ENCODE measurements at places on chromosomes 12 and 14.

DNA sequence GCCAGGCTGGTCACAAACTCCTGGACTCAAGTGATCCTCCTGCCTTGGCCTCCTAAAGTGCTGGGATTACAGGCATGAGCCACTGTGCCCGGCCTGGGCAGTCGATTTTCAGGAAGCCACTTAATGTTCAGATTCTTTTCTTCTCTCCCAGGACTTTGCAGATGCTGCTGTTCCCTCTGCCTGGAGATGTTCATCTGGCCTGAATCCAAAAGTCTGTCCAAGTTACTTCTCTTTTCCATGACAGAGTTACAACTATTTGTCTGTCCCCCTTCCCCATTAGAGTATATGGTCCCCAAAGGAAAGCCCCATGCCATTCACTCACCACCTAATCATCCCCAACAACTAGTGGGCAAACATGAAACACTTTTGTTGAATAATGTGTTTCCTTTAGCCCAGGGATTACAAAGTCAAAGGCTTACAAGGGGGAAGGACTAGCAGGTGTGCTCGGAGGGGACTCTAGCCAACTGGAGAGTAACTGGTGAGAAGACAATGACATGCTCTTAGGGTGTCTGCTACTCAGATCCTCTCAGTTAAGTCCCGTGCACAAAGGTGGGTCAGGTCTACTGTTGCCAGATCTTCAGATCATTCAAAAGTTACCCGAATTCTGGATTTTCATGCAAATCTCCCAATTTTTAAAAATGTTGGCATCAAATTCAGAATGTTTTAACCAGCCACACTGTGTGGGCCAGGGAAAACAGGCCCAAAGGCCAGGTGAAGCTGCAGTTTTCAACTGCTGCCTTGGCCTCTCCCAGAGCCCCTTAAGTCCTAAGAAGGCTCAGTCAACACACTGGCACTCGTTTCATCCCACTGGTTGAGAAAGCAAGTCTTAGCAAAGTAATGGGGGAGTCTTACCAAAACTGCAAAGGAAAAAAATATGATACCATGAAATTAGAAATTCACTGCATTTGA, 29.6 kb downstream of the NUDT4 start:
- no peak for DNase-seq

DNA sequence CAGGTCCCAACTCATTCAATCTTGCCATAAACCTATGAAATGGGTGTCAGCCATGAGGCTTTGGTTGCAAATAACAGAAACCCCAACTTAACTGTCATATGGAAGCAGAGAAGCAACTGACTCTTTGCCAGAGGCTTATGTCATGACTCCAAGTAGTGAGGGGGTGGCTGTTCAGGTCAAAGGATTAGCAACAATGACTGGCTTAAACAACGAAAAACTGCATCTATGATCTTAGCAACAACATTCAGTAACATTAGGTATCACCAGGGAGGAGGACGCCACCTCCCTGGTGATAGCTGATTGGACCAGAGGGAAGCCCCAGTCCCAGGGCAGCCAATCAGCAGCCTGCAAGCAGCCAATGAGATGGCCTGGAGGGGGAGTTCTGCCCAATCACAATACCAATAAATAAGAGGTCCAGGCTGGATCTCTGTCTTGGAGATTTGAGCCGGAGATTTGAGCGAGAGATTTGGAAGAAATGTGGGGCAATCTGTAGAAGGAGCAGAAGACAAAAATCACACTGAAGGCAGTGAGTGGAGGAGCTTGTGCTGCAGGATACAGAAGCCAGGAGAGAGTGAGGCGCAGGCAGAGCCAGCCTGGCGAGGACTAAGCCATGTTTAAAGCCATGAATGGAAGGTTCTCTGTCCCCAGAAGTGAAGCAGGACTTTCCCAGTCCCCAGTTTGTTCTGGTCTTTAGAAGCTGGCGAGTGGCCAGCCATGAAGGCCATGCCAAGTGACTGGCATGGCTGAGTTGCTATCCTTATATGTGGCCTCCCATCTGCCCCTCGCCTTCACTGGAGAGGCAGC, 93.3 kb downstream of the CALM1 start:
- DNase-seq, result no peak

DNA sequence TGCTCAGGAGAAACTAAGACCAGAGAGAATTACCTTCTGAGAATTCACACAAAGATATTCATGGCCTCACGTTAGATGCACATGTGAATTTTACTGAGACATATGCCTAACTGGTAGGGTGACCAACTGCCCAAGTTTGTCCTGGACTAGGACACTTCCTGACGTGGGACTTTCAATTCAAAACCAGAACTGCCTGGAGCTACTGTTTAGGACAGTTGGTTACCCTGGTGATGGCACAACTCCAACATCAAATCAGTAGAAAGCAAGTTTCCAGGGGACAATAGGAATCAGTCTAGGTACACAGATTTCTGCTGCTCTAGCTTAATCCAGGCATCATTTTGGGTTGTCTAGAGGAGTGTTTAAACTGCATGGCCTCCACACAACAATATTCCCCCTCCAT, 178.7 kb downstream of the GXYLT1 start:
- no peak for DNase-seq

GRCh38 chr12:131710464-131711457, at the start of gene SFSWAP:
Gene SFSWAP (plus strand): TSS chr12:131711090. CDS start chr12:131711230, 140 bp downstream.
- peak; percentile 73 for DNase-seq

- DNase-seq, result no peak
Observed at GRCh38 chr12:53222170-53222721, 9.8 kb downstream of the RARG start.

DNA sequence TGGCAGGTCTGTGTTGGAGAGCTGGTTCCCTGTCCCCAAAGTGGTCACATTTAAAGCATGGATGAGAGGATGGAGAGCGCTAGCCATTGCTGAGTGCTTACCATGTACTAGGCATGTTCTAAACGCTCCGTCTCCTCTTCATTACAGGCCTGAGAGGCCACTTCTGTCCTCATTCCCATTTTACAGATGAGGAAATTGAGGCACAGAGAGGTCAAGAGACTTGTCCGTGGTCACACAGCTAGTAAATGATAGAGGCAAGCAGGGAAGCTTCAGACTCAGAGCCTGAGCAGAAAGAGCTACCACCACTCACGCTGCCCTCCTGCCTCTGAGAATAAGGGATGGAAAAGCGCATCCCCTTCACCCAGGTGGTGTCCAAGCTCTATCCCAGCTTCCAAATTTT, 64.3 kb downstream of the SLC25A47 start:
- DNase-seq, result no peak

DNA sequence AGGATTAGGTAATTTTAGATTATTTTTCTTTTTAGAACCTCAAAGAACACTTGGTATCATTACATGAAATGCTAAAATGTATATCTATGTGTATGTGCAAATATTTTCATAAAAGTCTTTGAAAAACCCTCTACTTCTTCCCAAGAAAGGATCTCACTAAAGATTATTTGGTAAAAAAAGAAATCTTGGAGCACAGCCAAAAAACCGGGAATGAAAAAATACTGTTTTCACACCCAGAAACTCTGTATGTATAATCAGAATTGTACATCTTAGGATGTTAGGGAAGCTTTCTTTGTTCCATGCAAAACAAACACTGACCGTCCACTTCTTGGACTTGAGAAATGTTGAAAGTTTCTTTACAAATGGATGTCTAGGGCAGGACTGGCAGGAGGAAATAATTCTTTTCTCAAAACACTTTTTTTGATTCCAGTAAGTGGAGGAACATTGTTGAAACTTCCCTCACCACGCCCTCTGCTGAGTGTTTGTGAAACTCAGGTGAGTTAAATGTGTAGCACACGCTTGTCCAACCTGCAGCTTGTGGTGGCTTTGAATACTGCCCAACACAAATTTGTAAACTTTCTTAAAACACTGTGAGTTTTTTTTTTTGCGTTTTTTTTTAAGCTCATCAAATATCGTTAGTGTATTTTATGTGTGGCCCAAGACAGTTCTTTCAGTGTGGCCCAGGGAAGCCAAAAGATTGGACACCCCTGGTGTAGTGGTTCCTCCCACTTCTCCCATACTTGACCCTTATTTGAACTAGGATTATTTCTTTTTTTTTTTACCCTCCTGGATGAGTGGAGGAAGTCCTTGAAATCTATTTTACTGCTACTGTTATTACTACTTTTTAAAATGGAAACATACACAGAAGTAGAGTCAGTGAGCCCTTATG, 26.6 kb downstream of the FBXO34 start:
- no peak for DNase-seq

Data from naive thymus-derived CD4-positive, alpha-beta T cell (primary cell).